Activated CD4-positive, alpha-beta T cell treated with anti-CD3 and anti-CD28 coated beads for 24 hours (primary cell): ENCODE measurements at places on chromosomes 3 and 15.

DNA sequence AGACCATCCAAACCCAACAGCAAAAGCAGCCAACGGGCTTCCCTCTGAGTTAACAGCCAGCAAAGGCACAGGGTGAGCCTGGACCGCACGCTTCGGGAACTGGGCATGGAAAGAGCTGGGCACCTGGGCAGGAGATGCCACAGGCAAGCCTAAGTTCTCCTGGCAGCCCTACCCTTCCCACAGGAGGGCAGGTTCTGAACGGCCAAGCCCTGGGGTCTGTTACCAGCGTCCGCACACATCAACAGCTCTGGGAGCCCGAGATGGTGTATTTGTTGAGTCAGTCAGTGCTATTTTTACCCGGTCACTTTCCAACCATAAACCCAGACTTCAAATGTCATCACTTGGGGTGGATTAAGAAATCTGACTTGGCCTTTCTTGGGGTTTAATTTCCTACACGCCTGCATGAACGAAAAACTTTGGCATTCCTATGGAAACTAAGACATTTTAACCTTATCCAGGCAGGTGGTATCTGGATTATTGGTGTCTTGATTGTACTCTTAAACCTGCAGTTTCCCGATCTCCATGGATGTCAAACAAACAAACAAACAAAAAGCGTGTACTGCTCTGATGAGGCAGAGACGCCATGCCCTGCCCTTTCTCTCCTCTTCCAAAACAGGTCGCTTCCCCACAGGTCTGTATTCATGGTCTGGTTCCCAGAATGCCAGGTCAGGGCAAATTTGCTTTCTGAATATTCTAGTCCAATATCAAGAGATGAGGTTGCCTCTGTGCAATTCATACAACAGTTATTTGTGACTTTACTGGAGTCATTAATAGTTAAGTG is 99.7 kb downstream of the XXYLT1 start:
- DNase-seq = no peak

DNA sequence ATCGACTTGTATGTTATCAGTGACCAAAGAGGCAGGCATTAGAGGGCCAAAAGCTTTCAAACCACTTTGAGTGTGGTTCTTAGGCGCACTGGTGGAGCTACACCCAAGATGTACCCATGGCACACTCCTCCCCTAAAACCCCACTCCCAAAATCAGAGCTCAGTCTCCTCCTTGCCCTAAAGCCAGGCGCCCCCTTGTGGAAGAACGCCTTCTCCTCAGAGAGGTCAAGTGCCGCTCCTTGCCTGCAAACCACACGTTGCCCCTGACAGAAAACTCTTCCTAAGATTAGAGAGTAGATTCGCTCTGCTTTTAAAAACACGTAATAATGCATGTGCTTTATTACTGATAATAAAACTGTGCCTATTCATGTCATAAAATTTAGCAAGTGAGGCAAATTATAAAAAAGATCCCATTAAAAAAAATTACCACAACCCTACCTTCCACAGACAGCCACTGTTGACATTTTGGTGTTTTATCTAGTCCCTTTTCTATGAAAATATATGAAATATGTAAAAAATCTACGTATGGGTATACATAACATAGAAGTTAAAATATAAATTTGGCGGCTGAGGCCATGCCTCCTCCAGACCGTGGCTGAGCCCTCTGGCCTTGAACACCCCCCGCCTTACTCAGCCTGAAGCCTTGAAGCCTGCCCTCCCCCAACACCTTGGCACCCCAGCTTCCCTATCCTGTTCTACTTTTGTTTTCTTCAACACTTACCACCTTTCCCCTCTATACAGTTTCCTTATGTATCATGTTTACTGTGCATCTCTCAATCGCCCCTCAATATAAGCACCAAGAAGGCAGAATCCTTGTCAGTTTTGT is 33.5 kb downstream of the BCL2L10 start:
- peak; percentile 87 for DNase-seq

GRCh38 chr3:13223574-13224237 is 150.5 kb upstream of the IQSEC1 start:
- no peak for DNase-seq

- DNase-seq = no peak
Observed at GRCh38 chr3:119295816-119296726, 1.9 kb downstream of the ARHGAP31 start.

- DNase-seq = no peak
Observed at GRCh38 chr3:39249453-39250115, 30.3 kb downstream of the CX3CR1 start.

DNA sequence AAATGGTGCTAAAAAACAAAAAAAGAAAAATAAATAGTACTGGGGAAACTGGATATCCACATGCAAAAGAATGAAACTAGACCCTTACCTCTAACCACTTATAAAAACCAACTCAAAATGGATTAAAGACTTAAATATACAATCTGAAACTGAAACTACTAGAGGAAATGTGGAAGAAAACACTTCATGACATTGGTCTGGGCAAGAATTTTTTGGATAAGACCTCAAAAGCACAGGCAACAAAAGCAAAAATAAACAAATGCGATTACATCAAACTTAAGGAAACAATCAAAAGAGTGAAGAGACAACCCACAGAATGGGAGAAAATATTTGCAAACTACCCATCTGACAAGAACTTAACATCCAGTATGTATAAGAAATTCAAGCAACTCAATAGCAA is 6.4 kb downstream of the IFT57 start:
- no peak for DNase-seq

DNA sequence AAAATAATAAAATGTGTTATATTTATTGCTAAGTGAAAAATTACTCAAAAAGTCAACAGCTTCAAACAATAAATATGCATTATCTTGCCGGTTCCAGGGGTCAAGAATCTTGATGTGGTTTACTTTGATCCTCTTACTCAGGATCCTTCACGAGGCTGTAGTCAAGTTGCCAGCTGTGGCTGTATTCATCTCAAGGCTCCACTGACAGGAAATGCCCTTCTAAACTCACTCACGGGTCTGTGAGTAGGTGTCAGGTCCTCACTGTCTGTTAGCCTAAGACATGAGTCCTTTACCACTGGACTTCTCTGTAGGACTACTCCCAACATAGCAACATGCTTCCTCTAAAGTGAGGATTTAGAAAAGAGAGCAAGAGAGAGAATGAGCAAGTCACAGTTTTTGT is 983.0 kb downstream of the SI start:
- DNase-seq = no peak

GRCh38 chr3:149563114-149563513 is 88.6 kb downstream of the TM4SF4 start:
- no peak for DNase-seq

- DNase-seq = no peak
Observed at GRCh38 chr15:94225616-94226015, 5.7 kb upstream of the MCTP2 start.
